ENCODE measurements at places on chromosomes 3 and 15.

DNA sequence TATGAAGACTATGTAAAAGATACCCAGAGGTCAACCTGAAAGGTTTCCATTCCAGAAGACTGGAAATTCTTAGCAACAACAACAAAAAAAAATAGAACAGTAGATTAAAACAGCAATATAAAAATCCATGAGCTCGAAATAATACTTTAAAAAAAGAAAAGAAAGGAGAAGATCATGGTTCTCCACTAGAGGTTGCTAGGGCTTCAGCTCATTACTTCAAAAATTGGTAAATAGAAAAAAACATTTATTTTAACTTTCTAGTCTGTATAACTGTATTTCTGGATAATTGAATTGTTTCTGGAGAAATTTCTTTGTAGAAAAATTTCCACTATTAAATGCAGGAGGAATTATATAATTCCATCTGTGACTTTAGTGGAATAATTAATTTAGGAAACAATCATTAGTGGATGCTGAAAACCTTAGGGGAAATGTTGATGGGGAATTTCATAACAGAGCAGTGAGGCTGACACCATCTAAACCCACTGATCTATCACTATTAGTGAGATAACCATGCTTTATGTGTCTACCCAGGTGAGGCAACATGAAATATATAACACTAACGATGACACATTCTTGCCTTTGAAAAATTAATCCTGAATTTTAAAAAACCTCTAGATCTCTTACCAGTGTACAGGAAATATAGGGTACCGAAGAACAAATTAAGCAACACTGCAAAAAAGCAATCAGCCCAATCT is 62.5 kb upstream of the SNRK start:
- DNase-seq, result peak; percentile 15

DNA sequence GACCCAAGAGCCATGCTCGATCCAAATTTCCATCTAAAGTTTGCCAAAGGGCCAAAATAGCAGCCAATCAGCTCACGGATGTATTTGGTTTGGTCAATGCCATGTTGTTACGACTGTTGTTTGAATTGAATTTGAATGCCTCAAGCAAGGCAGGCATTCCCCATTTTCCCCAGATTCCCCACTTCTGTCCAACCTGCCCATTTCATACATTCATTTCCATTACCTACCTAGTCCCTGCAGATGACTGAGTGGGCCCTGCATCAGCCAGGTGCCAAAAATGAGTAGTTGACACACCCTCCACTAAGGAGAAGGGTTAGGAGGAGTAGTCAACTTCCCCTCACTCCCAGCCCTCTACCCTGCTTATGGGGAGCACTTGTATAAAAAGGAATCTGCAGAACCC is 51.7 kb downstream of the ANXA2 start:
- DNase-seq, result no peak

DNA sequence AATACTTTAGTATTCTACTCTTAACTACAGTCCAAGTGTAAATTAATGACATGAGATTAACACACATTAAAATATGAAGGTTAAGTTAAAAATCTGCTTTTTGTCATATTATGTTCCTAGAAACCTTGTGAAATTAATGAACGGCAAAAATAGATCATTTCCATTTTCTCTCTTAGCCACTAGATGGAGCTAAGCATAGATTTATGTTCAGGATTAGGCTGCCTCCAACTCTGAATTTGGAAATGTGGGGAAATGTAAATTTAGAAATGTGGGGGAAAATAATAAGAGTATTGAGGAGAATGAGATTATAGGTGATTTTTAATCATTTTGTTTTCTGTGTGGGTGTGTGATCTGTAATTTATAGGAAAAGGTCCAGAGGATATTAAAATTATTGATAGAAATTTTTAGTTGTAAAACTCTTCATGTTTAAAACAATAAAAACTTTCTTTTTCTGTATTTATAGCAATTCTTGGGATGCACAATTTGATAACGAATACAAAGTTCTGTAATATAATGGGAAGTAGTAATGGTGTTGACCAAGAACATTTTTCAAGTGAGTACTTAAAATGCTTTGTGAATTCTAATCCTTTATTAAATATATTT is 59.2 kb downstream of the TMOD3 start:
- no peak for DNase-seq

DNA sequence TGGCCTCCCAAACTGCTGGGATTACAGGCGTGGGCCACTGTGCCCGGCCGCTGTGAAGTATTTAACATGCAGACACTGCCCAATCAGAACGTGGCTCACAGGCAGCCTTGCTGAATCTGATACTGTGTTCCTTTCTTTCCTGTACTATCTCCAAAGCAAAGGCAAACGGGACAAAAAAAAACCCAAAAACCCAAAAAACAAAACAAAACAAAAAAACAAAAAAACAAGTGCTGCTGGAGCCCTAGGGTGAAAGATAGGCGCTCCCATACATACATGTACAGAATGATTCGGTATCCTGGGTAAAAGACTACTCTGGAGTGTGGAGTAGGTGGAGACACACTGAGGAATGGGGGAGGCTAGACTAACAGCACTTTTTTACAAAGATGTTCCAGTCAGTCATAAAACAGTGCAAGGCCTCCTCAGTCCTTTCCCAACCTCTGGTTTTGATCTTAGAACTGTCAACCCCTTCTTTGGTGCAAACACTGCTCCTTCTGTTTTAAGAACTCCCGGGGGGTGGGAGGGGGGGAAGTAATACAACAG is 7.7 kb upstream of the MAP1A start:
- DNase-seq, result no peak

- no peak for DNase-seq
Measured at GRCh38 chr3:49028298-49028672, 913 bp downstream of the IMPDH2 start.

DNA sequence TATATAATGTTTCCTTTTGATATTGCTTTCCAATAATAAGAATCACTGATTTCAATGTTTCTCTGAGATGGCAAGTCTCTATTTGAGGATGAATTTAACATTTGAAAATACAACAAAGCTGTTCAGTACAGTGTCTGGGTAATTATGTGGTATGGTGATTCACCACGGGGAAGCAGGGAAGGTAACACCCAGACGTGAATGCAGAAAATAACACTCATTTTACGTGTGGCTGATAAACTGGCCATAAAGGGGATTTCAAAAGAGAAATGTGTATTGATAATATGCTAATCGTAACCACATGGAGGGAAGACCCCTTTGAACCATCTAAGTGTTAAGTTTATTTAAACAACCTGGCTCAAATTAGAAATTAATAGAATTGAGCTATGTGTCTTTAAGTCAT is 344.6 kb downstream of the GRM7 start:
- DNase-seq, result no peak

DNA sequence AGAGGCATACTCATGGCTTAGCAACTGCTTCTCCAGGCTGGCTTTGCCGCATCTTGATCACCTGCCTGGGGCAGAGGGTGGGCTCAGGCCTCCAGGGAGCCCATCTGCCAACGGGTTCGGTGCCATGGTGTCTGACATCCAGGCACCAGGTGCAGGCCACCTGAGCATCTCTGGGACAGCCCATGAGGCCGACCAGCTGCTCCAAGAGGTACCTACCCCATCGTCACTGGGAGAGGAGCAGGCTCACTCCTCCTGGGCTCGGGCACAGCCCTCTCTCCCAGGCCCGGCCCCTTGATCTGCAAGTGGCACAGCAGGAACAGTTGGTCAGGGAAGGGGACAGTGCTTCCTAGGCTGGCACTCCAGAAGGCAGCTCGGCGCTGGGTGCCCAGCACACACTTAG is 21.9 kb downstream of the TPRA1 start:
- DNase-seq, result no peak

DNA sequence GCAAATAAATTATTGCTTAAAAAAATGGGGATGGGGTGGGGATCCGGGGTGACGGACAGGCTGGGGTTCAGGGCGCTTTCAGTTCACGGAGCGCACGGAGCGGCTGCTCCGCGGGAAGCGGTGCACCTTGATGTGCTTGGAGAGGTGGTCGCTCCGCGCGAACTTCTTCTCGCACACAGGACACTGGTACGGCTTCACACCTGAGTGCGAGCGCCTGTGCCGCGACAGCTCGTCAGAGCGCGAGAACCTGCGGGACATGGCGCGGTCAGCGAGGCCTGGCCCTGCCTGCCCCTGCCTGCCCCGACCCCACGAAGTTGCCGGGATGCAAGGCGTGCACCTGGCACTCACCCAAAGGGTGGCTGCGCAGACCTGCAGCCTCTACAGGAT is 13.6 kb downstream of the KLF15 start:
- DNase-seq, result no peak

DNA sequence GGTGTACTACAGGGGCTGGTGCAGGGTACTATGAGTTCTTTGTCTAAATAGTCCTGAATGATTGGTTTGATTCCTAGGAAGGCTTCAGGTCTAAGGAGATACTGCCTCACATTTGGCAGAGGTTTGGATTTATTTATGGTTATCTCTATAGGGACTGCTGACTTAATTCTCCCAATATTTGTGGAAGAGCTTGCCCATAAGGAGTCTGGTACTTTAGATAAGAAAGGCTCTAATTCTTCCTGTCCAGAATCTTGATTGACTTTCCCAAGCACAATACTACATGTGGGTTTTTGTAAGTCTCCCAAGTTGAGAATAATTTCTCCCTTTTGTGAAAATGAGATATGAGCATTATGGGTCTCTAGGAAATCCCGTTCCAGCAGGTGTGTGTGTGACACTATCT is 36.7 kb upstream of the AP4E1 start:
- DNase-seq, result no peak

DNA sequence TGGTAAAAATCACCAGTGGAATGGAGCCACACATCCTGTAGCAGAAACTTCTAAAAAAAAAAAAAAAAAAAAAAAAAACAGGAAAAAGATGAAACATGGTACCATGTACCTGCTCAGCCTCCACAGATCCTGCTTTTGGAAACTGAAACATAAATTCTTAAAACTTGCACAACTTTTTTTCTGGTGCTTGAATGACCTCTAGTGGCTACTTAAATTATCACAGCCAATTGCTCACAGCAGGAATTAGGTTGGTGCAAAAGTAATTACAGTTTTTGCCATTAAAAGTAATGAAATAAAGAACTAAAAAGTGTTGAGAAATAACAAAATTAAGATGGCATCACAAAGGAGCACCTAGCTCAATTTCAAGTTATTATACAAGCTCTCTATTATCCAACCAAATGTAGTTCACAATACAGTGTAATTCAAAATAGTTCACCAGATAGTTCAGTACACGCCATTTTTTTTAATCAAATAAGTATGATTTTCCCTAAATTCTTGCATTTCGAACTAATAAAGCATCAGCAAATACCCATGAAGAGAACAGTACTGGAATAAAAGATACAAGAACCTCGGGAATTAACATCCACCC is 80.6 kb downstream of the ULK4 start:
- DNase-seq, result peak; percentile 64

GRCh38 chr3:48607519-48607918 is 1.9 kb downstream of the UQCRC1 start:
- DNase-seq, result peak; percentile 18

- peak; percentile 60 for DNase-seq
Measured at GRCh38 chr3:108406661-108407206, 103.7 kb downstream of the MYH15 start.

DNA sequence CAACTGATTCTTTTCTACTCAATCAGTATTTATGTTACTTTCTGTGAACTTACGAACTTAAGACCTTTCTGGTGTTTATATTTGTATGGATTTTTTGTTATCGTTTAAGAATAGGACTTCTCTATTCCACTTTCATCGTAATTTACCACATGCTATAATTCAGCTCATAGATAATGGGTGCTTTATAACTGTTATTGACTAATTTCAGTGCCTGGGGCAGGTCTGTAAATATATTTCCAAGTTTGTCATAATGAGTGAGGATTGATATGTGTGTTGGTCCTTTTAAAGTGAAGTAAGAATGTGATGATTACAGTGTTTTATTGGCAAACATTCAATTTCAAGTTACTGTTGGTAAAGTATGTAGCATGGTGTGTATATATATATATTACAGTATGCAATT is 1.8 kb upstream of the NAALADL2 start:
- DNase-seq, result no peak

- no peak for DNase-seq
Measured at GRCh38 chr3:35946121-35946853, 307.0 kb downstream of the ARPP21 start.

- no peak for DNase-seq
Measured at GRCh38 chr3:68363796-68364195, 568.6 kb downstream of the TAFA4 start.

GRCh38 chr15:31476236-31476810 is 149.7 kb downstream of the KLF13 start:
- no peak for DNase-seq

DNA sequence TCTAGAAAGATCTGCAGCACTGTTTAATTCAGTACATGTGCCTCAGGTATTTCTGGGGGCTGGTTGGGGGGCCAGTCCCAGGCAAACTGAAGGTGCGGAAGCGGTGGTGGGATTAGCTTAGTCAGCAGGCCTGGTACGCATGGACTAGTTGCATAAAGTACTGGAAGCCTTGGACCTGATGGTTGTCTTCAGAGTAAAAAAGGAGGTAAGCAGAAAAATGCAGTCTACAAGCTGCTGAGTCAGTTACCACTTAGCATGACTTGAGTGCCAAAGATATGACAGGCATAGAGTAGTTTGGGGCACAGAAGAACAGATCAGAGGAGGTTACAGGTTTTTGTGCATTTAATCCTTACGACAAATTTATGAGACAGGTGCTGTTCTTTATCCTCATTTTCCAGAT is 19.9 kb upstream of the GOLGA8J start:
- DNase-seq, result no peak

DNA sequence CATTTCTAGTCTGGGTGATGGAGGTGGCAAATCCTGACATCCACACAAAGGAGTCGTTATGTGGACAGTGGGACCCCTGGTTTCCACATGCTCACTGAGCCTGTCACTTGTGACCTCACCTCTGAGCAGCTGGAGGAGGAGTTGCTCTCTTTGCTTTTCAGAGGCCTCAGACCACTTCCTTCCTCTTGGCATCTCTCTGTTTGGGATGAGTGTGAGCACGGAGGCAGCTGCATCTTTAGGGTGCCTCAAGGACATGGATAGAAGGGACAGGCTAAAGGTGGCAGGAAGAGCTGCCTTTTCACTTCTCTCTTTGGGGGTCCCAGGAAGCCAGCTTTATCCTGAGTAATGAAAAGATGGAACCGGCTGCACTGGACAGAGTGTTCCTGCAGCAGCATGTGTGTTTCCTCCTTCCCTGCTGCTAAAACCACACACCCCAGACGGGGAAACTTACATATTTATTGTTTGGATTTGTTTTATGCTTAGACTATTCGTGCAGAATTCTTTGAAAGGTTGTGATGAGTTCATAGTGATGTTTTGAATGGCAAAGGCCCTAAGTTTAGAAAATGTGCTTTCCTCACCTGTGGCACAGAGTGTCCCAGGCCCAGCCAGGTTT is 31.8 kb downstream of the GPR171 start:
- peak; percentile 58 for DNase-seq

- no peak for DNase-seq
Measured at GRCh38 chr15:58865425-58865880, 68.0 kb downstream of the SLTM start.

DNA sequence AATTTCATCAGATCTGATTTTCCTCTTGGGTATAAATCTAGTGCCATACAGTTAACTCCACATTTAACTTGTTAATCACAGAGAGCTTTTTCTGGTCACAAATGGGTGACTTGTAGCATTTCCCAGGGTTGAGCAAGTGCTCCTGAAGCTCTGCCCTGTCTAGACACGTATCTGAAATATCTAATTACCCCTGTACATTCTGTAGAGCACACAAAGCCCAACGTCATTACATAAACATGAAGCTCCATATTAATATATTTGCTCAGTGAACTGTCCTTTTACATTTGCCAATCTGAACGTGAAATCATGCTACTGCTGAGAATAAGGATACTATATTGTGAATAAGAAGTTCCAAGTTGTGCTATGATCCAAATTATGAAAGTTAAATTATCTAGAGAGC is 49.0 kb downstream of the THBS1 start:
- no peak for DNase-seq

GRCh38 chr15:38853608-38854007 is 289.0 kb upstream of the RASGRP1 start:
- no peak for DNase-seq
